ENCODE measurements at places on chromosomes 3 and 15.

- DNase-seq = no peak
Observed at GRCh38 chr3:162094301-162094700, 597.7 kb downstream of the OTOL1 start.

DNA sequence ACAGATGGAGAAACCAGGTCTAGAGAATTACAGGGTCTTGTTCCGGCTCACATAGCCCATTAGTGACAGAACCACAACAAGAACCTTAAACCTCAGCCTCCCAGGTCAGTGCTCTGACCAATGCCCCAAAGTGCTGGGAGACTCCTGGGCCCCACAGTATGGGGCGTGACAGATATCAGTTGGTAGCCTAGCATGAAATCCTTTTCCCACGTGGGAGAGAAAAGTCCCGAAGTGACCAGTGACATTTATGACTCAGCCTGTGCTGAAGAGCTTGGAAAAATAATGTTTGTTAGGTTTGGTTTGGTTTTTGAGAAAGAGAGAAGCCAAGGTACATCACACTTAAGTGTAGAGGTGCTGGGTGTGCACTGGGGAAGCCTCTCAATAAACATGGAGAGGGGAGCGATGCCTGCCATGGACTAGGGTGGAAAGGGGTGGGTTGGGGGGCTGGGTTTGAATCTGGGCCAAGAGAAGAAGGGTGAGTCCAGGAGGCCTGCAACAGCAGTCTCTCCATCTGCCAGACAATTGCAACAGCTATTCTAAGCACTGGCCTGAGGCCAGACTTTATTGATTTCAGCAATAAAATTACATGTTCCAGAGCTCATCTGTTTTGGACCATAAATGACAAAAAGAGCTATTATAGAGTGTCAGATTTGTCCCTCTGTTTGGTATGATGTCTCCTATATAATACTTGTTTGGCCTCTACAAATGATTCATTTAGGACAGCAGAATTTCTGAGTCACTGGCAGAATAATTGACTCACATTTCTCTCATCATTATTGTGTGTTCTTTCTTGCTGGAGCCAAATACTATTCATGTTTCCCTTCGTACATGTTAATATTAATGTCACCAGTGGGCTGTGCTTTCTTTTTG lies 43.4 kb downstream of the C2CD4A start:
- no peak for DNase-seq

GRCh38 chr15:37245358-37245757 lies 145.0 kb upstream of the MEIS2 start:
- DNase-seq = no peak

- no peak for DNase-seq
Observed at GRCh38 chr15:81758818-81759284, 287.0 kb downstream of the MEX3B start.

DNA sequence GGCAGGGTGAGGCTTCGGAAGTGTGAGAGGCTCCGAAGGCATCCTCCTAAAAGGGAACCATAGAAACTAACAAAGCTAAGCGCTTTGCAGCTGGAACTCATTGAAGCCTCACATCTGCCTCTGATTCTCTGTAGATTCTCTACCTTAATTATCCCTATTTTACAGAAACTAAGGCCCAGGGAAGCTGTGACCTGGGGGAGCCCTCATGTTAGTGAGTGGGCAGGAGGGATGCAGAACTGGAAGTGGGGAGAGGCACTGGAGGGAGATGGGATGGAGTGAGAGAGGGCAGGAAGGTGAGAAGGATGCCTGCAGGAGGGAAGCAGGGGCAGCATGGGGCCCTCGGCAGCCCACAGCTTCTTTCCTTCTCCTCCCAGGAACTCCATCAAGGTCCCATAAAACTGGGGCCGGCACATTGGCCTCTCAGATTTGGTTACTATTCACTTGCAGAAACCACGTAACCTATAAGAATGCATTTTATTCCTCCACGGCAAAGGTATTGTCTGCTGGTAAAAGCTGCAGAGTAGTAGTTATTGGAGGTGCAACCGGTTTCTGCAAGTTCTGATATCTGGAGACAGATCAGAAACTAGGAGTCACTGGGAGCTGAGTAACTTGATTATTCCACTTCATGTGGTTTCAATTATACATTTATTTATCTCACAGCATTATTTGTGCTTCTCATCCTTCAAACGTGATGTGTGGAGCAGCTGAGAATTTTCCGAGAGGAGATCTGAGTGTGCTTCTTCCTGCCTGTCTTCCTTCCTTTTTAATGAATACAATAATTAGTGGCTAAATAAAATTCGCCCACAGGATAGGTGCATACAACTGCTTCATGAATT lies 24.0 kb upstream of the CHCHD6 start:
- DNase-seq = no peak

DNA sequence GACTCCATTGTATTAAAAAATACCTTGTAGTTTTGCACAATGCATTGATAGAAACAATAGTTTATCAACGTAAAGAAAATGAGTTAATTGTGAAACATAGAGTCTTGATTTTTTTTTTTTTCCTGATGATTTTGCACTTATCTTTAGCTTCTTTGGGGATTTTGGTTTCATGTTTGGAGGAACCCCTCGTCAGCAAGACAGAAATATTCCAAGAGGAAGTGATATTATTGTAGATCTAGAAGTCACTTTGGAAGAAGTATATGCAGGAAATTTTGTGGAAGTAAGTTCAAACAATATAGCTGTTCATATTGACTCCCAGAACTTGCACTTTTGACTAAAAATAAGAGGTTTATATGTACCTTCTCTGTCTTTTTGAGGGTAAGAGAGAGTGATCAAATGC lies 7.0 kb downstream of the DNAJB11 start:
- DNase-seq = no peak
